HFFc6 (cell line): ENCODE measurements at places on chromosomes 12 and 14.

DNA sequence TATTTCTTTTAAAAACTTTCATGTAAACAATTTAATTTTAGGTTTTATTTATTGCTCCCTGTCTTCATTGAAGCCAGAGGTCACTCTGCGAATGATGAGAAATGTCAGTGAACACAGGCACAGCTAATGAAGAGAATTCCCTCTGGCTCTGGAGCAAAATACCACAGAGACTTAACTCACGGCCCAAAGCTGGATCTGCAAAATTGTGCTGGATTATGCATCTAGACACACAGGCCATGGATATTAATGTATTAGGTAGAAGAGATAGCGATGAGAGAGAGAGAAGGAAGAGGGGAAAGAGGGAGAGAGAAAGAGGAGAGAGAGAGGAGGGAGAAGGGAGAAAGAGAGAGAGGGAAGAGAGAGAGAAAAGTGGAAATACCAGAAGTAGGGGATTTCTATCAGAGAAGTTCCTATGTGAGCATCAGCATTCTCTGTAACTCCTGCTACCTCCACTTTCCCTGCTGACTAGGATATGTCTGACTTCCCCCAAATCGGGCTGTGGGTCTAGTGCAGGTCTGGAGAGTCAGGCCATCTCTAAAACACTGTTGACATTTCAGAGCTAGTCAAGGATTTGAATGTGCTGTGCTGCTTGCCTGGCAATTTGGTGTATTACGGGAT lies 3.7 kb downstream of the ARHGDIB start:
- DNase-seq = no peak

- no peak for DNase-seq
Measured at GRCh38 chr12:105167346-105167745, 59.8 kb downstream of the WASHC4 start.

DNA sequence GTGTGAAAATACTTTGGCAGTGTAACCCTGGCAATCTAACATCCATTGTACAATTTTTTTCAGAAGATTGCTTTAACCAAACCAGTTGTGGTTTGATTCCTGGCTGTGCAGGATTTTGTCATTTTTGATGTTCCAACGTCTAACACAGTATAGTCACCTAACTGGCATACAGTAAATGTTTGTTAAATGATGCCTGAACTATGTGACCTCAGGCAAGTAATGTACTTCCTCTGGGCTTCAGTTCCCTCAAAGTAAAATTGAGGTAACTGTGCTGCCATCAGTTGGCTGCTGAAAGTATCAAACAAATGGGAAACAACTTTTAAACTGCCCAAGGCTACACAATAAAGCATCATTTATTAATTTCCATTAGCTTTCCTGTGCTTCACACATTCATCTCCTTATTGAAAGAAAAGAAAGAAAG lies 4.3 kb downstream of the TM7SF3 start:
- peak; percentile 15 for DNase-seq

GRCh38 chr14:91582761-91583160 lies 72.7 kb upstream of the PPP4R3A start:
- DNase-seq = no peak

DNA sequence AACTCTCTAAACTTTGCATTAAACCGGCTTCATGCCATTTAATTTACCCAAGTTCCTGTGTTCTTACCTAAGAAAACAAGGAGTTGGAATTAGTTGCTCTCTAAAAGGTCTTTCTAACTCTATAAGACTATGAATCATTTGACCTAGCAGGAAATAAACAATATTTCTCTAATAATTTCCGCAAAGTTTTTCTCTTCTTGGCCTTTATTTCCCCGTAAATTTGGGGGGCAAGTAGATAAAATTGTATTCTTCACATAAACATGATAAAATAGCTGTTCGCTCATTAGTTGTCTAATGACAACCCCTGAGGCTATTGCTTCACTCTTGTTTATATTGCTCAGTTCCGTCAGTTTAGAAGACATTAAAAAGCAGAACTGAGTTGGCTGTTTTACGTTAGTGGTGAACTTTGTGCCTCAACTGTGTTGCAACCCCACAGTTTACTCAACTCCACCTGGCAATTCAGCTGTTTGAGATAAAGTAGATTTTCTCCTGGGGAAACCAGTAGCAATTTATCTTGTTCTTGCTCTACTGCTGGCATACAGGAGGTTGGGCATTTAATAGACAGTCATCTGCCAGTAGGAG lies 74.7 kb downstream of the BTG1 start:
- no peak for DNase-seq

- DNase-seq = no peak
Measured at GRCh38 chr12:4271717-4272423, 1.7 kb upstream of the CCND2 start.

- no peak for DNase-seq
Measured at GRCh38 chr14:35551081-35551480, 17.1 kb downstream of the INSM2 start.

DNA sequence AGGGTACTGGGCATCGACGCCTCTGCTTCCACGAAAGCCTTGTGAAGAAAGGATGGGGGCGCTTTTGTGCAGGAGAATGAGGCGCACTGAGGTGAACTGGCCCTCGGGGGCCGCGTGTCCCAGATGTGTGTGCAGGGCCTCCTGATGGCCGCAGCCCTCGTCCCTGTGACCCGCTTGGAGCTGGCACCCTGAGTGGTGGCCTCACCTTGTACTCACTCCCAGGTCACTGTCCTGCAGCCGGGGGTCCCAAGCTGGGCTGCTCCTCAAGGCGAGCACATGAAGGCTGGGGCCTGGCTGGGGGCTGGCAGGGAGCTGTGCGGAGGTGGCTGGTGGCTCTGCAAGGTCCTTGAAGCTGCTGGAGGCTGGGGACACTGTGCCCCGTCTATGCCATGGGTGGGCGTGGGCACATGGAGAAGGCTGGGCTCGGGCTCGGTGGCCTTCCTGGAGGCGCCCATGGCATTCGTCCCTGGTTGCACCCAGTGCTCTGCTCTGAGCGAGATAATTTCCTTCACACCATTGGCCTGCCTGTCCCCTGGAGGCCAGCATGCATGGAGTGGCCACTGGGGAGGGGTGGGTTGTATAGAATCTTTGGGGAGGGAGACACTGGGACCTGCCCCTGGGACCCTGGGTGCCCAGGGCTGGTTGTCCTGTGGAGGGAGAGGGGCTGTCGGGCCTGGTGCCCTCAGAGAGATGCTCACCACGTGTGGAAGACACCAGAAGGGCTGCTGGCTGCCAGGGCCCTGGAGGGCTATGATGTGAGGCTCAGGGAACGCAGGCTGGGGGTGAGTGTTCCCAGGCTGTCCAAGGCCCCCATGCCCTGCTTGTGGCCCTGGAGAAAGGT lies 79.3 kb downstream of the TMEM121 start:
- no peak for DNase-seq

GRCh38 chr14:89000007-89000942 lies 175.8 kb downstream of the TTC8 start:
- DNase-seq = peak; percentile 92

DNA sequence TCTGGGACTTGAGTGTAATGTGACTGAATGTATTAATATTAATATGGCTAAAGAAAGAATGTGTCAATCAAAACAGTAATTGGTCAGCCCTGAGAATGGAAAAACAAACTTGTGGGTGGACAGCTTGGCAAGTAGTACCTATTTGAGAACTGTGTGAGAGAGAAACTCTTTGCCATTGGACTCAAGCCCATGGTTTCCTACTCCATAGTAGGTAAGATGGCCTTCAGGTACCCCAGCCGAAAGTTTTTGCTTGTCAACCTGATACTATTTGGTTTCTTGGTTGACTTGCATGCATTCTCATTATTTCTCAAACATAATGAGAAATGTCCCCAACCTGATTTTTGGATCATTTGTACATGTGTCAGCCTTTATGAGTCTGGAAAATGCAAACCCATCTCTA lies 391.1 kb downstream of the MDGA2 start:
- DNase-seq = no peak

DNA sequence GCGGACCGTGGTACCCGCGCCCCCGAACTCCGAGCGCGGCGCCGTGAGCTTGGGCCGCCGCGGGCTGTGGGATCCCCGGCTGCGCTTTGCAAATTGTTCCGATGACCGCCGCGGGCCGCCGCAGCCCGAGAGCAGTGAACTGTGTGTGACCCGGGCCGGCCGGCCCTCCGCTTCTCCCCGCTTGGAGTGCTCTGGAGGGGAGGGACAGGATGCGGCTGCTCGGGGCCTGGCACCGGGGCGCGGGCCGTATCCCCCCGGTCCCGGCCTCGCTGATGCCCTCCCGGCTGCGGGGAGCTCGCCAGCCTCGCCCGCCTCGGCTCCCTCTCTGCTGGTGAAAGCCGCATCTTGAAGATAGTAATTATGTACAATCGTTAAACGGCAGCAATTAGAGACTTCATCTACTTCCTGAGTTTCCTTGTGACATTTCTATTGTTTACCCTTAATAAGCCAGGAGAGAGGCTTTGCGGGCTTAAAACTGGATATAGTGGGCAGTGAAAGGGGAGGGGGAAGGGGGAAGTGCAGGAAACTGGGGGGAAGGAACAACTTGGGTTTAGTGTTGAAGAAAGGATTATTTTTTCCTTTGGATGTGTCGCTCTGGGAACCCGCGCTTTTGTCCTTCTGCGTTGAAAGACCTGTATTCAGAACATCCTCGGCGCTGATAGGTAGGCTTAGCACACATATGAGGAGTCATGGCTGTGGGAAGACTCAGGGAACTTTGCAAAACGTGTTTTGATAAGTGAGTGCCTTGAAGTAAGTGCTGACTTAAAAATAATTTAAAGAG lies 1.2 kb downstream of the PELI2 start:
- no peak for DNase-seq

DNA sequence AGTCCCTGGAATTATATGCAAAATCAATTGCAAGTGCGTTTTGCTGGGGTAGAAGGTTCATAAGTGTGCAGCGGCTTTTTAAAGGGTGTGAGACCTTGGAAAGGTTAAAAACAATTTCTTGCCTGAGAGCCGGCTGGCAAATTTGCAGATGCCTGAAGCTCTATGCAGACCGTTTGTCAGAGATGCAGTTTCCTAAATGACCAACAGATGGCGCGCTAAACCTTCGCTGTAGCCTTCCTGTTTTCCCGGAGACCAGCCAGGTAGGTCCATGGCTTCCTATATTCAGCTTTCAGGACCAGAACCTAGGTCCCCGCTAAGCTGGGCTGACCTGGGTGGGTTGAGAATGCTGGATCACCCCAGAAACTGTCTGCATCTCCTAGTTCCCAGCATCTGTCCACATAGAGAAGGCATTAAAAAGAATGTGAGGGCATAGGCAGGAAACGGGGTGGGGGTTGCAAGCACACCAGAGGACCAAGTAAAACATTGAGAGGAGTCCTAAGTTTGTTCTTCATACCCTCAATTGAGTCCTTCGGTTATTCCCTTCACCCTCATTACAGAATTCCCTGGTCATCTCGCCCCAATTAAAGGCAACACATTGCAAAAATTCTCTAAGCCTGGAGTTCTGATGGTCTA lies 5.7 kb upstream of the NOS1 start:
- peak; percentile 66 for DNase-seq

DNA sequence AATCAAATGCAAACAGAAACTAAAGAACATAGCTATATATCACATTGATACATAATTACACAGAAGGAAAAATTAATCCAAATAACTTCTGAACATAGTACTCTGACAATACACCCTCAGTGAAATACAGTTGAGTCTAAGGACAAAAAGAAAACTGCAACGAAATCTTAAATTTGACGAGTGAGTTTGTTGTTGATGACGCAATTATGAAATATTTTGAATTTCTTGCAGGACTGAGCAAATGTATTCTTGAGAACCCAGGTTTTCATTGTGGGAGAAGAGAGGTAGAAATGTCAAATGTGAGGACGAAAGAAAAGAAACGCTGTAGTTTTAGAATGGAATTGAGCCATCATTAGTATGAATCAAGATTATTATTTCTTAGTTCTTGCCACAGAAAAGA lies 46.3 kb downstream of the EGLN3 start:
- no peak for DNase-seq

- no peak for DNase-seq
Measured at GRCh38 chr12:108356835-108357806, 18.0 kb upstream of the CMKLR1 start.

DNA sequence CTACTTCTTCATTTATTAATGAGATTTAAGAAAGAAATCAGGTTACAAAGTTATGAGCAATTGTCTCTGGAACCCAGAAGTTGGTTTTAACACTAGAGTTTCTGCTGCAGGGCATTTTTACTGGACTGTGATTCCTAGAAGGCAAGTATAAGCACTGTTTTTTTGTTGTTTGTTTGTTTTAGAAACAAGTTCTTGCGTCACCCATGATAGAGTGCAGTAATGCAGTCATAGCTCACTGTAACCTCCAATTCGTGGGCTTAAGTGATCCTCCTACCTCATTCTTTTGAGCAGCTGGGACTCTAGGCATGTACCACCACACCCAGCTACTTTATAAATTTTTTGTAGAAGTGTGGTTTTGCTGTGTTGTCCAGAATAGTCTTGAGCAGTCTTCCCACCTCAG lies 25.6 kb downstream of the RAP1B start:
- DNase-seq = peak; percentile 75

GRCh38 chr14:79137045-79137430 lies 966.9 kb downstream of the NRXN3 start:
- no peak for DNase-seq

DNA sequence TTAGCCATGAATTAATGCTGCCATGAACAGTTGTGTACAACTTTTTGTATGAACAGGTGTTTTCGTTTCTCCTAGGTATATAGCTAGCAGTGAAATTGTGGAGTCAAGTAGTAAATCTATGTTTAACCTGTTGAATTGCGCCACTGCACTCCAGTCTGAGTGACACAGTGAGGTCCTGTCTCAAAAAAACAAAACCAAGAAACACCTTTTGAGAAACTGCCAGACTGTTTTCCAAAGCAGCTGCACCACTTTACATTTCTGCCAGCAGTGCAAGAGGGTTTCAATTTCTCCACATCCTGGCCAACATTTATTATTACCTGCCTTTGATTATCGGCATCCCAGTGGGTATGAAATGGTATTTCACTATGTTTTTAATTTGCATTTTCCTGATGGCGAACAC lies 3.3 kb upstream of the PLEKHG3 start:
- no peak for DNase-seq

DNA sequence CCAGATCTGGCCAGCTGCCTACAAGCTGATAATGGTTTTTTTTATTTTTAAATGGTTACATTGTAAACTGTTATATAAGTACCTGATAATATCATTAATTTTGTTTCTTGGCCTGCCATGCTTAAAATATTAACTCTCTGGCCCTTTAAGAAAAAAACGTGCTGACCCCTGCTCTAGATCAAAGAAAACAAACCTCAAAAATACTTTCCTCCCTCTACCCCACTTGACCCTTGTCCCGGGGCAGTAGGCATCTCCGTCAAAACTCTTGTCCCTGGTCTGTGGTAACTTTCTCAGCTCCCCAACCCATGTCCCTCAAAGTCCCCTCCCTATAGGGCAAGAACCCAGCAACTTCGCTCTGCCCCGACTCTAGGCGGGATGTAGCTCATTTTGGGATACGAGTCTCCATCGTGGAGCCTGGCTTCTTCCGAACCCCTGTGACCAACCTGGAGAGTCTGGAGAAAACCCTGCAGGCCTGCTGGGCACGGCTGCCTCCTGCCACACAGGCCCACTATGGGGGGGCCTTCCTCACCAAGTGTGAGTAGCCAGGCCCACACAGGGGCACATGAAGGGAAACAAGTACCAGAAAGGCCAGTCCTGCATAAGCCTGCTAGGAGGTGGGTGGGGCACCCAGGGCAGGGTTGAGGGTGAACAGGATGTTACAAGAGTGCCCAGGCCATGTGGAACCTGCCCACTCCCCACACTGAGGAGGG lies 3.5 kb downstream of the RDH5 start:
- DNase-seq = no peak

GRCh38 chr12:119694111-119694510 lies 26.2 kb downstream of the PRKAB1 start:
- DNase-seq = no peak
